ENCODE measurements at places on chromosomes 2 and 18.

GRCh38 chr2:98454073-98454472 is 9.4 kb downstream of the INPP4A start:
- peak; percentile 23 for DNase-seq

DNA sequence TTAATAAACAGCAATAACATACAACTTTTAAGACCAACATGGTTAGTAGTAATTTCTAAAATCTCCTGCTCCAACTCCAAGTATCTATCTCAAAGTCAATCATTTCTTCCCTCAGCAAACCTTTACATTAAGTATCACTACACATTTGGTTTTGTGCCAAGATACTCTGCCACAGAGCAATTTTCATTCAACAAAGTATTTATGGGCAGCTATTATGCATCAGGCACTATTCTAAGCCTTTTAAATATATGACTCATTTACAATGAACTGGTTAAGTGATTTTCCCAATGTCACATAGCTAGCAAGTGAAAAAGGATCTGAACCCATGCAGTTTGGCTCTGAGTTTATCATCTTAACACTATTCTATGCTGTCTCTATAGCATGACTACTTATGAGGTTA is 264.3 kb downstream of the NOL4 start:
- peak; percentile 2 for DNase-seq

GRCh38 chr18:34562252-34562870 is 147.7 kb upstream of the DTNA start:
- no peak for DNase-seq

- peak; percentile 27 for DNase-seq
Observed at GRCh38 chr18:73683409-73684238, 464.0 kb downstream of the FBXO15 start.

- no peak for DNase-seq
Observed at GRCh38 chr18:32380559-32380958, 90.1 kb downstream of the GAREM1 start.
